Endothelial cell of umbilical vein (primary cell): ENCODE measurements at places on chromosomes 7 and 10. TPM values are rescaled to one million over a fixed set of nuclear protein-coding genes. Genes with fewer than 3 reads are reported as not detected.

DNA sequence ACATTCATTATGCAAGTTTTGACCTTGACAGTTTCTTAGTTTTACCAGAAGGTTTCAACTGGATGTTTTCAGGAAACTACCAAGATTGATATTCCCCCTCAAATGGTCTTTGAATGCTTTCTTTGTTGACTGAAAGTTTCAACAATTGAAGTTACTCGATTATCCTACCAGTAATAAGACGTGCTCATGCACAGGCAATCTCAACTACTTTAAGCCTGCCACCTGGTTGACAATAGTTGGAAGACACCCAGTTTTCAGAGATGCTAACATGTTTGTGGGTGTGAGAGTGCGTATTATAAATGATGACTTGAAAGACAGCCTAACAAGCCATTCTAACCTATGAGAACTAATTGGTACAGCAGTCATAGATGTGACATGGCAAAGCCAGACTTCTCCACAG is 73.4 kb upstream of the ITPRID1 start:
- DNase-seq = no peak

DNA sequence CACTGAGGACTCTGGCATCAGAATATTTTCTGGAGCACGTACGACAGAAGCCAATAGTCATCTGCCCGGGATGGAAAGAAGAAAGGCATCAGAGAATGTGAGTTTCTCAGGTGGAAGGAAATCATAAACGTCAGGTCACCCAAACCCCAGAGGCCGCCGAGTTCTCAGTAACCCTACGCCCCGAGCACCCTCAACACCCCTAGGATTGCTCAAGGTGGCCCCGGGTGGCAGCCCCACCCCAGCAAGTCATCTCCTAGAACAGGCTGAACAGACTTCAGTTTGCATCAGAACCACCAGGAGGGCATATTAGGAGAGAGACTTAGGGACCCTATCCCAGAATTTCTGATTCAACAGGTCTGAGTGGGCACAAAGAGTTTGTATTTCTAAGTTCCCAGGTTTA is 117.6 kb downstream of the TNS3 start:
- no peak for DNase-seq

DNA sequence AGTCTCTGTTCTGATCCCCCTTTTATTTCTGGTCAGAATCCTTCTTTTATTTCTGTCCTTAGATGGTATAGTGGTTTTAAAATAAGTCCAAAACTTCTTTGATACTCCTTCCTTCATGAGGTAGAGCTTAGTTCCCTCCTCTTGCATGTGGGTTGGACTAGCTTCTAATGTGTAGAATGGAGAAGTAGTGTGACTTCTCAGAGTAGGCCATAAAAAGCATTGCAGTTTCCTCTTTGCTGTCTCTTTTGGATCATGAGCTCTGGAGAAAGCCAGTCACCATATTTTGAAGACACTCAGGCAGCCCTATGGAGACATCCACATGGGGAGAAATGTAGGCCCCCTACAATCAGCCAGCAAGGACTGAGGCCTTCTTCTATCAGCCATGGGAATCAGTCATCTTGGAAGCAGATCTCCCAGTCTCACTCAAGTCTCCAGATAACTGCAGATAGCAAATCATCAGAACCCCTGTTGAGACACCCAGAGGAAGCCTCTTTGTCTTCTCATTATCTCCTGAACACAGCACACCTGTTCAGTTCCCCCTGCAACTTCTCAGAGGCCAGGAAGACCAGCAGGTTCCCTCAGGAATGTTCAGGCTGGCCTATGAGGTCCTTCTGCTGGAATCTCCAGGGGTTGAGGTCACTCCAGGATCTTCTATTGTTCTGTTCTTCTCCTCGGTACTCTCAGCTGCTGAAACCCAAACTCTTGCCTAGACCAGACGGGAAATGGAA is 511.9 kb upstream of the ZMIZ1 start:
- DNase-seq = no peak

DNA sequence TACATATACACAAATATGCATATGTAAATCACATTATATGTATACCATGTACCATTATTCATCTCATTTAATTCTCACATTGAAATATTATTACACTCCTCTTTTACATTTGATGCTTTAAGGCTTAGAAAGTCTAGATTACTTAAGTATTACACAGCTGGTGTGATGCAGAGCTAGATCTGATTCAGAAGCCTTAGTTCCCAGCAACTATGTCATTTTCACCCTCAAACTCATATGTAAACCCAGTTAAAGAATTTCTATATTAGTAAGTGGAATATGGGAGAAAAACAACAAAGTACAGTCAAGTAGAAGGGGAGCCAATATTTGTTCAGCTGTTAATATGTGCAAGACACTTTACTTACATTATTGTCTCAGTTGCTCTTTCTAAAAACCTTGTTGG is 74.3 kb upstream of the CSTF2T start:
- DNase-seq = no peak

GRCh38 chr10:34262985-34263384 is 552.1 kb downstream of the PARD3 start:
- peak; percentile 22 for DNase-seq

- DNase-seq = no peak
These were observed 219.1 kb downstream of the TCF7L2 start for GRCh38 chr10:113169111-113169510.

- DNase-seq = peak; percentile 11
These were observed 18.3 kb upstream of the CDK6 start for GRCh38 chr7:92854501-92855238.

DNA sequence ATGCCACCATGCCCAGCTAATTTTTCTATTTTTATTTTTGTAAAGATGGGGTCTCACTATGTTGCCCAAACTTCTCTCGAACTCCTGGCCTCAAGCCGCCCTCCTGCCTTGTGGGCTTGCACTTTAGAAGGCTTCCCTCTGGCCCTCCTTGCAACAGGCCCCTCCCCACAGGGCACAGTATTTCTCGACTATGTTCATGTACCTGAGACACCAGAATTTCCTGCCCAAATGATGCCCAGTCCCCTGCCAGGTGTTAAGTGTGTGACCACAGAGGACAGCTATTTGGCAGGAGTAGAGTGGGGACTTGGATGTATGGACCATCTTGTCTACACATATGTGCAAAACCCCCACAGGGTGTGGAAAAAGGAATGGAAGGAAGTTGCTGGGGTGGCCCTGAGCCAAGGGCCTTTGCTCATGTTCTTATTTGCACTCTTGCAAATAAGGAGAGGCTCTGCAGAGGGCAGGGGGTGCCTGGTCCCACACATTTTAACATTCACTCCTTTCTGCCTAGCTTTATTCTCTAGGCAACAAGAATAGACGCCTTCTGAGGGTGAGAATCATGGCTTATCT is 168.4 kb upstream of the PODXL start:
- DNase-seq = no peak

- peak; percentile 38 for DNase-seq
These were observed 400.0 kb downstream of the PHF14 start for GRCh38 chr7:11373546-11374142.

Gene C10orf62
- total RNA-seq = not detected in 2 replicates
